ENCODE measurements at places on chromosomes 2 and 18.

DNA sequence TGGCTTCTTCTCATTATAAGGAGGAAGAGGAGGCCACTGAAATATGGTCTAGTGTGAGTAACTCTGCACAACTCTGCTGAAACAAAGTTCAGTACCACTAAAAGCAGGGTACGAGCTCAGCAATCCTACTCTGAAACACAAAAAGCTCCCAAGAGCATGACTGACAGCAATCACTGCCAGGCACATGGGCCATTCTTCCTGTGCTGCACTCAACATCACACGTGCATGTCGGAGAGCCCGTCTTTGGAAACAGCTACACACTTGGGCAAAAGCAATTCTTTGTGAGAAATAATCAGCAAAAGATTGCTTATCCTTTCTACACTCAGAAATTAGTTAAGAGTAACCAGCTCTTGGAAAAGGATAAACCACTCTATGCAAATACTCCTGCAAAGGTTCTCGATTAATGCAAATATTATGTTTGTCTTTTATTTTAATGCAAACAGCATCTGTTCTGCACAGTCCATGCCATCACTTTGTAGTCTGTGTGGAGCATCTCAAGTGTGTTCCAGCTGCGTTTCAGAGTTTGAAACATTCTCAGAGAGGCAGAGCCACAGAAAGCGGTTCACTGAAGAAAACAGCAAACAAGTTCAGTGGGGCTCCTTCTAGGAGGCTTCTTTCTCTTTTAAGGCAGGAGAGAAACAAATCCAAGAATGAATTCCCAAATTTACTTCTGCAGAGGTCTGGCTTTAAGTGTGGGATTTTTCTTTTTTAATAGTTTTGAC lies 145.0 kb downstream of the HDAC4 start:
- no peak for DNase-seq

DNA sequence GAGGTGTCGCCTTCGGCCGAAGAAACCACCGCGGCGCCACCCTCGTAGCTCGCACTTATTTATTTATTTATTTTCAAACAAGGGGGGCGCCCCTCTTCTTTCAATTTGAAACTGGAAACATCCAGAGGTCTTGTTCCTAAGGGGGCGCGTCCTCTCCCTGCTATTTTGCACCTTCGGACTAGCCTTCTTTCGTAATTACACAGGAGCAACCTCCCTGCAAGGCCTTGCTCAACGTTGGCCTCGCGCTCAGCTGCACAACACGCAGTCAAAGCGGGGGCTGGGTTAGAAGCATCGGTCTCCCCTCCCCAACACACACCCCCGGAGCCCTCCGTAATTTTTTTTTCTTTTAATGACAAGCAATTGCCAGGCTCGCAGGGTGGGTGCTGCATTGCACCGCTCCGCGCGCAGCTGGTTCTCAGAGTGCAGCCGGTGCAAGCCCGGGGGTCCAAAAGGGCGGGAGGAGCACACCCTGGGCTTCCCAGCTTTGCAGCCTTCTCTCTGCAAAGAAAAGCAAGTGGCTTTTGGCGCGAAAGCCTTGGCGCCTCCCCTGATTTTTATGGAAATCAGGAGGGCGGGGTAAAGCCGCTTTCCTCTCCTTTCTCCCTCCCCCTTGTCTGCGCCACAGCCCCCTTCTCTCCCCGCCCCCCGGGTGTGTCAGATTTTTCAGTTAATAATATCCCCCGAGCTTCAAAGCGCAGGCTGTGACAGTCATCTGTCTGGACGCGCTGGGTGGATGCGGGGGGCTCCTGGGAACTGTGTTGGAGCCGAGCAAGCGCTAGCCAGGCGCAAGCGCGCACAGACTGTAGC lies at the start of gene MYCN:
Gene MYCN (plus strand): TSS at position 697 of the 807 bp plus-strand sequence. CDS start 1,515 bp downstream, outside the sequence.
- no peak for DNase-seq

DNA sequence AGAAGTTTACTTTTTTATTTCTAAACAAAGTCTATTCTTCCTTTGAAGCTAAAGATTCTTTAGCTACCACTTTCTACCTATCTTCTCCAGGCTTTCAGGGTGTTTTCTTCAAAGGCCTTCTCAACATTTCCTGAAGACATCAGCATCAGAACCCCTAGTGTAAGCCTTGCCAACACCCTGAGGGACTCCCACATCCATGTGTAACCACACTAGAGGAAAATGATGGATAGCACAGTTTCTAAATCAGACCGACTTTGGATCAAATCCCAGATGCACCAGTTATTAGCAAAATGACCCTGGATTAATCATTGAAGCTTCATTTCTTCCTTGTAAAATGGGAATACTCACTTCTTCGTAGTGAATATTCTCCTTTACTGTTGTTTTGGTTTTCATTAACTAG lies 4.7 kb upstream of the TTN start:
- DNase-seq: no peak

- DNase-seq: no peak
Observed at GRCh38 chr2:233105156-233105895, 45.2 kb downstream of the INPP5D start.

DNA sequence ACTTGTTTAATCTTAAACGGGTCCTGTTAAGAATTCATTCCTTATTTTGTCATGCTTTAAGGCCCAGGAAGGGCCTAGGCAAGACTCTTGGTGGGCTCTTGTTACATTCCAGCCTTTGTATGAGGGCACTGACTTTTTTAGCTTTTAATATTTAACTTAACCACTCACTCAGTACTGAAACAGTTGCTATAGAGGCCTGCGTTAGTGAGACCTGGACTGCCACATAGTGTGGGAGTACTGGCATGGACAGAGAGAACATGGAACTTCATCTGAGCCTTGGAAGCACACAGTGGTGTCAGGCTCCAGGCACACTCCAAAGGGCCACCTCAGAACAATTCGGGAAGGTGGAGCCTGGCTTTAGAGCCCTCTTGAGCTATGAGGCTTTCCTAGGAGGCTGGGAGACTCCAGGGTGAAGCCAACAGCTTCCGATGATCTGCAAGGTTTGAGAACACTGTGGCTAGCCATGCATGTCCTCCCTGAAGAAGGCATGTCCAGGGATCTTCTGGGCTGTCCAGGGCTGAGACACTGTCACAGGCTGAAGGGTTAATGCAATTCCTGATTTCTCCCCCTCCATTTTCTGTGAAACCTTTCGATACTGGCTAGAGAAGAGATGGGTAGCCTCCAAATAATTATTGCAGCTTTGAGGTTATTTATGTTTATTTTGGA lies 155.4 kb upstream of the ACAA2 start:
- no peak for DNase-seq

DNA sequence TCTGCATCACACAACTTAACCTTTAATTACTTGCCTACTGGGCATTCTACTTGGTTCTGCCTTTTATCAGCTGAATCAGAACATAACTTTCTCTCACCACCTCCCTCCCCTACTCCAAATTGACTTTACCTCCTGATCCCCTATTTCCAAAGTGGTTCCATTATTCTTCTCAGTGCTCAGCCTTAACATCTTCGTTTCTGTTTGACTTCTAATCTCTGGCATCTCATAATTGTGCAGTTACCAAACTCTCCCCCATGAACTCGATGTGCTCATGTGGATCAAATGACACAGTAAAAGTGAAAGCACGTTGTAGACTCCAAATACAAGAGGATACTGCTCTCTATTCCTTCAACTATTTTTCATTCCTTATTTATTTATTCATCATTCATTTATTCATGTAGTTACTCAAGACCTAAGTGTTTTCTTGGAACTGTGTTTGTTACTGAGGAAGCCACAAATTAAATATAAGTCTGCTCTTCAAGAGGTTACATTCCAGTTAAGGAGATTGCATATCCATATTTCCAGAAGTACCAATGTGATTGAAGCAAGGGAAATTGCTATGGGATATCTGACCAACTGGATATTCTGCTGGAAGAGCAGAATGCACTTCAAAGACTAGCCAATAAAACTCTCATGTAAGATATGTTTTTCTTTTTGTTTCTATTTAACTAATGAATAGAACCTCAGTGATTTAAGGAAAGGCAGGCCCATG lies 158.8 kb downstream of the TMEFF2 start:
- no peak for DNase-seq

GRCh38 chr18:66749481-66750035 lies 145.7 kb upstream of the CDH19 start:
- DNase-seq: no peak
